Stimulated activated naive CD4-positive, alpha-beta T cell treated with Interleukin-2 at 50 U/mL for 16 hours (primary cell): ENCODE measurements at places on chromosomes 1 and 21.
A peak's percentile ranks its signal among the peaks of the same experiment; 100 is the strongest.

DNA sequence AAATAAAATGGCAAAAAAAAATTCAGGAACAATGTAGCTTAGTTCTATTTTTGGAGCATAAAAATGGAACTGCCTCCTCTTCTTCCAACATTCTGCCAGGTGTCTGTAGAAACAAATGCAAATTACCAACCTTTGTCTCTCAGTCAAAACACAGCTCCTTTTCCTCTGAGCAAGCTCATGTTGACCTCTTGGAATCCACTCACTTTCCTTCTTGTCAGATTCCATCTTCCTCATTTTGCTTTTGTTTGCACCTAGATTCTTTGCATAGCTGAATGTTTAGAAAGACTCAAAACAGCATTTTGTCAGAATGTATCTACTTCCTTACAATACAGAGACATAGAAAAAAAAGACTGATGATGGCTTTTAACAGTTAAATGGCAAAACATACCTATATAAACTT lies 178.2 kb downstream of the ADGRL2 start:
- DNase-seq, result no peak

- DNase-seq, result no peak
These were observed 81.9 kb downstream of the CNIH3 start for GRCh38 chr1:224698015-224698451.

DNA sequence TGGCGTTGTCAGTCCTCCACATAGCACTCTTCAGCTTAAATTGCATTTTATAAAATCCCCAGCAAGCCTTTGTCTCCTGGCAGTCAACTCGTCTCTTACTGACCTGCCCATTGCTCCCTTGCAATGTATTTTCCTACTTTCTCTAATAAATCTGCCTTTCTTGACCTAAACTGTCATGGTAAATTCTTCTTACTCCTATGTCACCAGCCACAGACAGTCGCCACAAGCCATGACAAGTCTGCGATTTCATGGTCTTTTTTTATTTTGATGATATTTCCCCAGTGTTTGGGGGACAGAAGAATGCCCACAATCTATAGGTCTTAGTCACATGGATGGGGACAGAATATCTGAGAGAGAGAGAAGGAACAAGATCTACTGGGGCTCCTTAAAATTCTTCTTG lies 8.4 kb downstream of the IFNAR2 start:
- DNase-seq, result peak; percentile 25

- no peak for DNase-seq
These were observed 116.5 kb downstream of the SMYD2 start for GRCh38 chr1:214397497-214397896.

- no peak for DNase-seq
These were observed 234.1 kb downstream of the ADGRL2 start for GRCh38 chr1:82034812-82035211.

GRCh38 chr1:210646258-210646616 lies 317.5 kb downstream of the HHAT start:
- DNase-seq, result no peak

DNA sequence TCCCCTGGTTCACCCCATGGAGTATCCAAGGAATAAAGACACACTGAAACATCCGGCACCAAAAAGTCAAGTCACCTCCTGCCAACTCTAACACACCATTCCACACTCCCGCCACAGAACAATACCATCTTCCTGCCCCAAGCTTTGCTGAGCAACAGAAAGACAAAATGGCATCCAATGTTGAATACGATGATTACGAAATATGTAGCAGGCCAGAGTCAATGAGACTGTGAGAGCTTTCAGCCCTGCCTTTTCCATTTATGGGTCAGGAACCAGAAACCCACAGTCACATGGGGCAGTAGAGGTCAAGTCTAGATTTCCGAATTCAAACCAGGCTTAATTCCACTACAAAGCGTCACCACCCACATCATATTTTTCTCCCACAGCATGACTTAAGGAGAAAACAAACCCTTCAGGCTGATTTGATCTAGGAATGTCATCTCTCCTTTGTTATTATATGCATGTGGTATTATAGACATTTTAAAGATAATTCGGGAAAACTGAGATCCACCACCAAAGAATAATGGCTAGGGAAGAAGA lies 249.8 kb downstream of the SETD4 start:
- DNase-seq, result no peak

- DNase-seq, result no peak
These were observed 15.7 kb upstream of the C1orf146 start for GRCh38 chr1:92201973-92202372.

GRCh38 chr1:17957588-17958267 lies 149.9 kb upstream of the IGSF21 start:
- no peak for DNase-seq

- no peak for DNase-seq
These were observed 77.6 kb downstream of the EPHB2 start for GRCh38 chr1:22788254-22788661.

- no peak for DNase-seq
These were observed 28.1 kb upstream of the CSF1 start for GRCh38 chr1:109882288-109883245.
